PC-3 (cell line): ENCODE measurements at places on chromosomes 1 and 21. TPM values are rescaled to one million over a fixed set of nuclear protein-coding genes. Genes with fewer than 3 reads are reported as not detected.

DNA sequence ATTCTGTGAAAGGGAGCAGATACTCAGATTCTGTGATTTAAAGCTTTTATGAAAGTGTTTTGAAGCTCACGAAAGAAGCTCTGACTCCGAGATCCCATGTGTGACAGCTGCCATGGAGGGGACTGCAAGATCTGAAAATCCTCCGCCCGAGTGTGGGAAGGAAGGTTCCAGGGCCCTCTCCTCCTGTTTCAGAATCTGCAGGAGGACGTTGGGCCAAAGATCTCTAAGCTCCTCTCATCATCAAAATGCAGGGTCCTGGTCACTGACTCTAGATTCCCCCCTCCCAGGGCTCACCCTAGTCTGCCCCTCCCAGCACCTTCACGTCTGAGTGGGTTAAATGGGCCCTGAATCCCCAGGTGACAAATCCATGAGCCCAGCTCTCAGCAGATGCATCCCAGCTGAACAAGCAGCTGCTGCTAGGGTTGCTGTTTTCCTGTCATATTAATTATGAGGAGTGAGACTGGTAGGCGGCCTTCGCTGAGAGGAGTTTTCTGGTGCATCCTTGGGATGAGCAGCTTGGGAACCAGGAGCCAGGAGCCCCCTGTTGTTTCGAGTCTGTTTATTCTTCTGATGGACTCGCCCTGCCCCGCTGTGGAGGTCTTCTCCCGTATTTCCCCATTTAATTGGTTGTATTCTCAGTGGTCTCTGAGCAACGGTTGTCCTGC, 402.0 kb downstream of the MATN1 start:
- DNase-seq = no peak

- no peak for DNase-seq
Measured at GRCh38 chr1:24588573-24588972, 32.7 kb downstream of the NCMAP start.

GRCh38 chr1:58754683-58755467, 29.0 kb downstream of the JUN start:
- DNase-seq = no peak

GRCh38 chr1:101185421-101185820, 51.4 kb upstream of the S1PR1 start:
- no peak for DNase-seq

GRCh38 chr1:172425339-172425738, 4.9 kb downstream of the C1orf105 start:
- DNase-seq = no peak

GRCh38 chr1:32764826-32765569, 52.2 kb downstream of the YARS1 start:
- no peak for DNase-seq

DNA sequence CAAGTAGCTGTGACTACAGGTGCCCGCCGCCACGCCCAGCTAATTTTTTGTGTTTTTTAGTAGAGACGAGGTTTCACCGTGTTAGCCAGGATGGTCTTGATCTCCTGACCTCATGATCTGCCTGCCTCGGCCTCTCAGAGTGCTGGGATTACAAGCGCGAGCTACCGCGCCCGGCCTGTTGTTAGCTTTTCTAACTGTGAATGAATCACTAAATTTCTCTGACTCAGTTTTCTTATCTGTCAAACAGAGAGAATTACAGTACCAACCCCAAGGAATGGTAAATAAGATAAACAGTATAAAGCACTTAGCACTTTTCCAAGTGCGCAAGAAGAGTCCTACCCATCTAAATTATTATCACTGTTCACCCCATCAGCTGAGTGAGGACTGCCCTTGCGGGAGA, 193.6 kb downstream of the VAV3 start:
- no peak for DNase-seq

Gene NPPA
- total RNA-seq = not detected in 2 replicates

Gene SPATA45
- total RNA-seq = not detected in 2 replicates

Gene STIL
- total RNA-seq = 26.2 and 32.0 TPM in 2 replicates

Gene HES3
- not detected in 2 replicates for total RNA-seq

Gene IFI44
- total RNA-seq = 7.1 and 10.4 TPM in 2 replicates
